Esophagus squamous epithelium (tissue), 5 donors: ENCODE measurements at places on chromosomes 16 and 17. TPM values are rescaled to one million over a fixed set of nuclear protein-coding genes. Genes with fewer than 3 reads are reported as not detected.

CCDC154 gene
- not detected for total RNA-seq

TNFRSF17 gene
- not detected for total RNA-seq

NOXO1 gene
- total RNA-seq = 4.2 TPM

CACNG4 gene
- 0.31 TPM for total RNA-seq

SMIM36 gene
- total RNA-seq = not detected

ZNF785 gene
- 2.7 TPM for total RNA-seq

ATXN1L gene
- 18.6 TPM for total RNA-seq

STAT3 gene
- 176 TPM for total RNA-seq

TP53TG3C gene
- not detected for total RNA-seq

ABCA10 gene
- 7.8 TPM for total RNA-seq

FBXO47 gene
- total RNA-seq = not detected

PLXDC1 gene
- total RNA-seq = 3.5 TPM

ATPAF2 gene
- total RNA-seq = 15.8 TPM

CFAP119 gene
- total RNA-seq = 3.4 TPM

MYH8 gene
- not detected for total RNA-seq

CCDC78 gene
- 0.35 TPM for total RNA-seq

HNF1B gene
- not detected for total RNA-seq

GP1BA gene
- not detected for total RNA-seq

G6PC1 gene
- not detected for total RNA-seq

SCO1 gene
- 20.1 TPM for total RNA-seq

RPGRIP1L gene
- total RNA-seq = 1.2 TPM

GINS2 gene
- 3.7 TPM for total RNA-seq

CACNG3 gene
- total RNA-seq = not detected

GRB2 gene
- 128 TPM for total RNA-seq

HS3ST3A1 gene
- 15.8 TPM for total RNA-seq

NPIPB6 gene
- 1.1 TPM for total RNA-seq

DCTN5 gene
- total RNA-seq = 42.3 TPM

PHB1 gene
- 99.8 TPM for total RNA-seq

LRRC3C gene
- not detected for total RNA-seq

NOD2 gene
- total RNA-seq = 15.3 TPM

SSTR5 gene
- total RNA-seq = not detected

SMIM22 gene
- total RNA-seq = 5.2 TPM

HSD17B2 gene
- 3.2 TPM for total RNA-seq

CFAP52 gene
- not detected for total RNA-seq

MT1A gene
- 34.2 TPM for total RNA-seq

NPIPA8 gene
- 19.4 TPM for total RNA-seq

KIF18B gene
- 4.0 TPM for total RNA-seq

OR2C1 gene
- not detected for total RNA-seq

KCNG4 gene
- total RNA-seq = not detected

TBC1D3H gene
- not detected for total RNA-seq

KRTAP17-1 gene
- not detected for total RNA-seq

ENPP7 gene
- not detected for total RNA-seq

CAPNS2 gene
- total RNA-seq = 58.8 TPM

MYO1D gene
- 58.8 TPM for total RNA-seq

PRSS36 gene
- total RNA-seq = 0.79 TPM

GJD3 gene
- total RNA-seq = 0.47 TPM

NUFIP2 gene
- 31.4 TPM for total RNA-seq

HAS3 gene
- total RNA-seq = 103 TPM

GPRC5C gene
- total RNA-seq = 9.4 TPM

ZNF205 gene
- total RNA-seq = 13.4 TPM

SLC6A2 gene
- total RNA-seq = 0.18 TPM

CDK5R1 gene
- 11.9 TPM for total RNA-seq

DLX4 gene
- not detected for total RNA-seq

HEATR9 gene
- not detected for total RNA-seq

KRTAP2-1 gene
- total RNA-seq = not detected

PIRT gene
- total RNA-seq = not detected

HSBP1 gene
- 28.0 TPM for total RNA-seq
